Cerebellar nuclear complex (tissue), 1 donor: ENCODE measurements at places on chromosomes 13 and 19.

- DNase-seq: no peak
These were observed 15.3 kb downstream of the GATAD2A start for GRCh38 chr19:19420570-19421298.

- no peak for DNase-seq
These were observed 60.2 kb upstream of the TNFRSF19 start for GRCh38 chr13:23509781-23510543.

DNA sequence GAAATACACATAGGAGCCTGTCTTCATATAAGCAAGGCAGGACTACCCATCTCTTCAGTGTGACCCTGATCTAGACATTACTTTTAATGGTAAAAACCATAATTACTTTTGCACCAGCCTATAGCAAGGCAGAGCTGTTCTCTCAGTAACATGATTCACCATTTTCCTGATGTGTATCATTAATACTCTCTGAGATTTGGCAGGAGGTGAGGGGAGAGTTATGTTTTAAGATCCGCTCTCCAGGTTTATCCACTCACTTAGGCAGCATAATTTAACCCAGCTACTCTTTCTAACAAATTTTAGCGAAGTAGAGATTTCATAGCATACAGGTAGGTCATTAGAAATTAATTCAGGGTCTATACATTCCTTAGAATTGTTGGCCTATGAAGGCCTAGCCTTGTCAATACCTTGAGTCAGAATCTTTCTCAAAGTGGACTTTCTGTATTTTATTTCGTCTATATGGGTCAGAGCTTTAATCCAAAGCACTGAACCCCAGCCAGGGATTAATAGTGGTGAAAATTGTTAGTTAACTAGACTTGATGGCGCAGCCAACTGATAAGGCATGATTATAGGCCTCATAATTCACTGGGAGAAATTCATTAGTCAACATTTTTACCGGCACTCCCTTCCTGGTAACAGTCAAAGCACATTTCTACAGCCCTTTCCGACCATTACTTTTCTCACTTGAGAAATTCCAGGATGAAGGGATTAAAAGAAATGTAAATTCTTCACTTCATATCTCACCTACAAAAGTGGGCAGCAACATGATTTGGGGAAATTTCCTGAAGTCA is 955.1 kb downstream of the DIAPH3 start:
- DNase-seq: no peak

DNA sequence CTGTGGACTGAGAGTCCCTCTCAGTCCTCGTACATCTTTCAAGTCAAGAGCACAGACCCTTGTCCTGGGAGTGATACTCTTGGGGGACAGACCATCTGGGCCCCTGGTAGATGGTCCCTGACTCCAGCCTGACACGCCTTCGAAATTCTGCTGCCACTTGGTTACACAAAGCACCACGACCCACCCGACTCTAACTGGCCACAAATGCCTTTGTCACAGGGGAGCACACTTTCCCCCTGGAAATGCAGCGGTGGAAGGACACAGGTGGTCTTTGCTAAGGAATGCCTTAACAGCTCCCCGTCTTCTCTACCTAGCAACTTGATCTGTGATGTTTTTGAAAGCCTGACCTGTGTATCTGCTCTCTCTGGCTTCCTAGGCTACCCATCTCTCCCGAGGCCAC is 13.8 kb upstream of the DHRS12 start:
- no peak for DNase-seq

GRCh38 chr13:40562975-40563349 is 103.5 kb downstream of the FOXO1 start:
- DNase-seq: no peak
